ENCODE measurements at places on chromosomes 3 and 15.
A peak's percentile ranks its signal among the peaks of the same experiment; 100 is the strongest.

GRCh38 chr3:34365231-34365630, 566.8 kb downstream of the PDCD6IP start:
- no peak for DNase-seq

DNA sequence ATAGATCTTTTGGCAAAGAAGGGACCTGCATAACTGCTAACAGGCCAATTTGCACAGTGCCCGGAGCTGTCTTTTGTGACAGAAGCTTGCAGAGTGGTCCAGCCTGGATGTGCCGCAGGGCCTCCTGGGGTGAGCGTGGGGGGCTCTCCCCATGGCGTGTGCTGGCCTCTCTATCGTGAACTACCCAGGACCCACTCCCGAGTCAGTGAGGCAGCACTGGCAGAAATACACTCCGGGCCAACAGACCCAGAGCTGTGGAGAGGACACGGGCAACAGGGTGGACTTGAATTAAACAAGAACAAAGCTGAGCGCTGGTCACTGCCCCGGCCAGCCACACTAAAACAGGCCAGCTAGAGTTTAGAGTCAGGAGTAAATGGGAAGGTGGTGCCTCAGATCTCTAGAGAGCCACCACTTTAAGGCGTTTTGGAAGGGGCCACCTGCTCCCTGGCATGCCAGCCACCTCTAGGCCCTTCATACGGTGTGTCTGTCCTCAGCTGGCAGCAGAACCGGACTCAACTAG, 152.1 kb downstream of the KLF13 start:
- no peak for DNase-seq

- no peak for DNase-seq
These were observed 33.0 kb upstream of the ABI3BP start for GRCh38 chr3:101026244-101026643.

DNA sequence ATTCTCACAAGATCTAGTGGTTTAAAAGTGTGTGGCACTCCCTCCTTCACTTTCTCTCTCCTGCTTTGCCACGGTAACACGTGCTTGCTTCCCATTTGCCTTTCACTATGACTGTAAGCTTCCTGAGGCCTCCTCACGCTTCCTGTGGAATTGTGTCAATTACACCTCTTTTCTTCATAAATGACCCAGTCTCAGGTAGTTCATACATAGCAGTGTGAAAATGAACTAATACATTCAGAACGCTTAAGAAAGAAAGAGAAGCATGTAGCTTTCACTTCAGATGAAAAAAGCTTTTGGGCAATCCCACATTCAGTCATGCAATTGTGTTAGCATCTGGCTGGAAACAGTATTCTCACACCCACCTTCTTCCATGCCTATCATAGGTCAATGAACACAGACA, 24.4 kb downstream of the P3H2 start:
- DNase-seq = no peak

DNA sequence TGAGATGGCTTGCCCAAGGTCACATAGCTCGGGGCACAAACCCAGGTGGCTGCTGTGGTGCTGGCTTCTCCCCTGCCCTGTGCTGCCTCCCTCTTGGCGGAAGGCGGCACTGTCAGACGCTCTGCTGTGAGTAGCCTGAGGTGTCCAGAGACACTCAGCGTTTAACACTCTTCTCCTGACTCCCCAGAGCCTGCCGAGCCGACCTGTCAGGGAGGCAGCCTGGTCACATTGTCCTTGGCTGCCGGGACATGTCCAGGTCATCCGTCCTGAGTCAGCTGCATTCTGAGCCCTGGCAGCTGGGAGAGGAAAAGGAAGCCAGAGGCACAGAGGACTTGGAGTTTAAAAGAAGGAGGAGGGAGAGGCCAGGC, 4.7 kb downstream of the LMAN1L start:
- DNase-seq = peak; percentile 34

DNA sequence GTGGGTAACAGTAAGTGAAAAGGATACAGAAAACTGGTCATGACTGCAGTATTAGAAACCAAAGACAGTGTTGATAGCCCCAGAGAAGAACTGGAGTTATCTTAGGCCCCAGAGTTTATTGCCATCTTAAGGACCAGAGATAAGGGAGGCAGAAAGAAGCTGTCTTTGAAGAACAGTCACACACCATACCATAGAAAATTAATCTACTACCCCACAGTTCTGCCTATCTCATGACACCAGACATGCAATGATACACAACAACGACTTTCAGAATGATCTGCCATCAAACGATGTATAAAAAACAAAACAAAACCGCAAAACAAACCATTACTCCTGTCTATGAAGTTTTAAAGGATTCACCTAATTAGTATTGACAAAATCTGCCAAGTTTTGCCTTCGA, 9.6 kb downstream of the CPOX start:
- no peak for DNase-seq

DNA sequence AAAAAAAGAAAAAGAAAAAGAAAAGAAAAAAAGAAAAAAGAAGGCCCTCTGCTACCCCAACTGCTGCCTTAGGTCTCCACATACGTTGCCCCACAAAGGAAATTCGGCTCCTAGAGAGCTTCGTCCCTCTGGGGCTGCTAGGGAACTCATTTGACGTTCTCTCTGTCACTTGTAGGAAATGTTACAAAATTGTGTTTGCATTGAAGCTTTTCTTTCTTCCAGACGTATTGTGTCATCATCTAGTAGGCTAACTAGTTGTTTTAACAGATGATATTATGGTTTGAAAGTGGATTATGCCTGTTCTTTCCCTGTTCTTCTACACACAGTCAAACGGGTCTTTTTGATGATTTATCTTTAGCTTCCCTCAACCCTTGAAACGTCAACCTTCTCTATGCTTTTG, 125.3 kb downstream of the BDH1 start:
- no peak for DNase-seq

DNA sequence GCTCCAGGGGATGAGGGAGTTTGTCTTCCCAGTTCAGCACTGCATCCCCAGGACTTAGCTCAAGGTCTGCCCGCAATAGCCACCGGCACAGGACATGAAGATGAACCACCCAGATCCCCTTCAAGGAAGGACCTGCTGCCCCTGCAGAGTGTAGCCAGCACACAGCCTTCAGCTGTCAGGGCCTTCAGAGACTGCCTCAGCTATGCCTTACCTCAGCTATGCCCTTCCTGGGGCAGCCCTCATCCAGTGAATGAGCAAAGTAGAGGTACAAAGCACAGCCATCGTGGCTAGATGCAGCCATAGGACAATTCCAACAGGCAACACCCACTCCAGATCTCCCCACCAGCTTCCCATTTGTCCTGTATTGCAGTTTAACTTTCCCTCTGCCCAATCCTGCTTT, 291.2 kb upstream of the STT3B start:
- DNase-seq = no peak

DNA sequence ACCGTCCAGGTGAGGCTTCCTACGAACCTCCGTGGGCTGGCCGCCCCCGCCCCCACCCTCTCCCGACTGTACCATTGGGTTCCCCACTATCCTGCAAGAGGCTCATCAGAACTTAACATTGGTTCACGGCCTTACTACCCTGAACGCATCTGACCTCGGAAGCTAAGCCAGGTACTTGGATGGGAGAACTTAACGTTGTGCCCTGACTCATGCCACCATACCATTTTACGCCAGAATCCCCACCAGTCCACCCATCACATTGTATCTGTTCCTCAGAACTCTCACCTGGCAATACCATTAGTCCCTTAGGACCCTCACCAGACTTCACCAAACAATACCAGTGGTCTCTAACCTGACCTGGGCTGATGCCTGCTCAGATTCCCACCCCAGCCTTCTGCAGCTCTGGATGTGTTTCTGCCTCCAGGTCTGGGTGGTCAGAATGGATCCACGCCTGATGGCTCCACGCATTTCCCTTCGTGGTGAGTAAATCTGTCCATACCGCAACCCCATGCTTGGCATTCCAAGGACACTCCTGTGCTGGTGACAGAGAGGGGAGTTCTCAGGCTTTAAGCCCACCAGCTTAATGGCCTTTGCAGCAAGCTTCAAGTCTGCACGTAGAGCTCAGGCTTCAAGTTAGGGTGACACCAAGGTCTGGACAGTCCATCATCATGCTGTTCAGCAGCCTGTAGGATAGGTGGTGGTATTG, 562 bp downstream of the TCTA start:
- DNase-seq = peak; percentile 31

DNA sequence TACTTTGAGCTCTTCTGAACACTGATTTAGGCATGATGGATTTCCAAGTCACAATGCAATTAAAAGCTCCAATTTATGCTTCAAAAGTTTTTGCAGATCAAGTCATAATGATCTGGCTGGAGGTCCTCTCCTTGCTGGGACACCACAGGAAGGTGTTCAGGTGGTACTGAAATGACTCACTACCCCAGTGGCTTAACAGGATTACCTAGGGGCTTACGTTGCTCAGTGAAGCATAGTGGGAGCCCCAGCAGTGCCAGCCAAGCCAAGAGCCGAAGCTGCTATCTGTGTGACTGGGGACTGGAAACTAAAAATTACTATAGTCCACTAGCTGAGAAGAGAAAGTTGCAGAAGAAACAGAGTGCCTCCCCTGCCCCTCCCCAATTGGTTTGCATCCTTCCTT, 110.1 kb upstream of the LPP start:
- no peak for DNase-seq

DNA sequence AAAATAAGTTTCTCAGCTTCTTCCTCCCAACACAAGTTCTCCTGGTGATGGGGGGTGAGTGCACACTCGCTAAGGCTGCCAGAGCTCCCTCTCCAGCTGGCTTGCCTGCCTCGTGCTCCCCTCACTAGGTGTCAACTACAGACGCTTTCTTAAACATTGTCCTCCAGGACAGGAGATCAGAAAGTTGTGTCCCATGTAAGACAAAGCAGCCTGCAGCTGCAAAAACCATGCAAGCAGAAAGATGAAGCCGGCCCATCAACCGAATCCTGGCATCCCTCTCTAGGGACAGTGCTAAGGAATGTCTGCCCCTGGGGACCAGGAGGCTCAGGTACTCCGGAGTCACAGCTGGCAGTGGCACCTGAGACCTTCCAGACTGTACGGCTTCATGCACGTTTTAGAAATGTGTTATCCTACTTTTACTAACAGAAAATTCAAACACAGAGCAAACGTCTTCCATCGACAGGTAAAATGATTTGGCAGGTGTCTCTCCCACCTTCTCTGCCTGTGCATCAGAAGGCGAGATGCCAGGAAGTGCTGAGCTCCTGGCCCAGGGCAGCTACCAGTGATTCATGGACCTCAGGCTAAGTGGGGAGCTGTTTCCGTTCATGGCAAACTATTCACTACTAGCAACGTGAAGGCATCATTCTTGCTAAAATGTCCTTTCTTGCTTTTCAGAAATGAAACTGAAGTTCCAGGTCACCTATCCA, 246.1 kb downstream of the ADAMTS17 start:
- no peak for DNase-seq

DNA sequence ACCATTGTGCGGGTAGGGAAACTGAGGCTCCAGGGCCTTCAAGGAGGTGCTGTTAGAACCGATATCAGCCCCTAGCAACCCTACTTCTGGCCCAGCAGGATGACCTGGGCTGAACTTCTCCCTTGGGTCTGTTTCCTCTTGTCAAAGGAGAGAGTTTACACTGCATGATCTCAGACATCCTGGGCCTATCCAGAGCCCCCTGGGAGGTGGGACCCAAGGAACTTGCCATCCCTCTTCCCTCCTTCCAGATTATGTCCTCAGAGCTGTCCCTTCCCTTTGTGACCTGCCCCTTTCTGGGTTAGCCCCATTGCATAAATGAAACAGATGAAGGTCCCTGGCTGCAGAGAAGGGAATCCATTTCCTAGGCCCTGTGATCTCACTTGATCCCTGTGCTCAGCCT, 12.3 kb upstream of the DNAH1 start:
- DNase-seq = no peak

DNA sequence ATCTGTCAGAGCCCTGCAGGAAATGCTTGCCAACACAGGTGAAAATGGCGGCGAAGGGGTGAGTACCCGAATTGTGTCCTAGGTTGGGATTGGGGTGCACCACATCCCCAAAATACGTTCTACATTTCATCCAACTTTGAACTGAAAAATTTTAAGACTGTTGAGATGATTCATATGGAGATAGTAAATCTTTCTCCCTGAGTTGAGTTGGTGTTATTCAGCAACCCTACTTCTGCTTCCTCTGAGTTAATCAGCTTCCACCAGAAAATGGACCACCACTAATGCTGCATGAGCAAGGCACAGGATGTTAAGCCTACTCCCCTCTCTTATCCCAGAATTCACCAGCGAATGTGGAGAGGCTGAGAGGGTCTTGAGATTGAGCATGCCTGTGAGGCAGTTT, 192.9 kb downstream of the RYR3 start:
- no peak for DNase-seq

GRCh38 chr3:109225516-109225915, 89.0 kb downstream of the C3orf85 start:
- no peak for DNase-seq

DNA sequence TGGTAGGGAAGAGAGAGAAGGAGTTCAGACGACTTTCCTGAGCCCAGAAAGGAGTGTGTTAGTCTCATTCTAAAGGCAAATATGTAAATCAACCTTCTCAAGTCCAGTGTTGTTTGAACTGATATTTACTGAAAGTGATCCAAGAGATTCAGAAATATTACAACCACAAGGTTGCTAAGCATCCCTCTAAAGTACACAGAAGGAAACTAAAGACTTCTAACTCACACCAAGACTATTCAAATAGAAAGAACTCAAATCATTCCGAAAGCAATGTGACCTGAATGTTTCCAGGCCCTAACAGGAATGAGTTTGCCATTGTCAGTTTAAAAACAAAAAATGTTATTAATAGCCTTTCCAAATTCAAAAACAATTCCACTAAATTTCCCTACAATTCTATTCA, 56.9 kb upstream of the VGLL3 start:
- no peak for DNase-seq

GRCh38 chr15:85988741-85989140, 90.9 kb upstream of the AGBL1 start:
- no peak for DNase-seq

GRCh38 chr3:80769683-80770082, 991.8 kb downstream of the GBE1 start:
- no peak for DNase-seq

- DNase-seq = no peak
These were observed 156.6 kb upstream of the NUDT16 start for GRCh38 chr3:131224886-131225550.

DNA sequence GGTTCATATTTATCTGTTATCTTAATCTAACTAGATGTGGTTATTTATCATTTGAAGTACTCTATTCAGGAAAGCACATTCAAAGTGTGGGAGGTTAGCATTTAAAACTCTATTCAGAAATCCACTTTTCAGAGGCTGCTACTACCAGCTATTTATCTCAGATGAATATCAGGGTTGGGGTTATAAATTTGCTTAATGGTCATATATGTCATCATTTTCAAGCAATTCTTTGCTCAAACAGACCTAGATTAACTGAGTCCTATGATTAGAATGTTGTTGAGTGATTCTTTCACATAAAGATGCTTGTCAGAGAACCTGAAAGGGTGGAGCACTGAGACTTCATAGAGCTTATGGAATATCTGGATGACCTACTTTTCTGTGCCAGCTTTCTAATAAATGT, 436.9 kb upstream of the TGFBR2 start:
- no peak for DNase-seq

- no peak for DNase-seq
These were observed 114.2 kb downstream of the ASB7 start for GRCh38 chr15:100716456-100717085.
